CD4-positive, alpha-beta T cell treated with Interleukin-21 for 1 hour (primary cell): ENCODE measurements at places on chromosomes 3 and 15.

DNA sequence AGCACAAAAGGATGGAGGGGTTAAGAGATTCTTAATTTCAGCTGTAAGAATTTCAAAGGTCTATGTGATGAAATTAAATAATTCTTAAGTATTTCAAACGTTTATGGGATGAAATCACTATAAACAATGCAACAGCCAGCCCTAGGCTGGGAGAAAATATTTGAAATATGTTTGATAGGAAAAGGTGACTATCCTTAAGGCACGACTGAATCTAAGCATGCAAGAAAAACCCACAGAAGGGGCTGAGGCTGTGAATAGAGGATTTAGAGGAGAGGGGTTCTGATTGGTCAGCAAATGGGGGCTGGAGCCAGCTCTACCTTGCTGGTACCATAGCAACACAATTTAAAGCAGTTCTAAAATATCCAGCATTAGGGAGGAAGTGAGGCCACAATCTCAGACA is 220.8 kb upstream of the ATP10A start:
- DNase-seq, result no peak

DNA sequence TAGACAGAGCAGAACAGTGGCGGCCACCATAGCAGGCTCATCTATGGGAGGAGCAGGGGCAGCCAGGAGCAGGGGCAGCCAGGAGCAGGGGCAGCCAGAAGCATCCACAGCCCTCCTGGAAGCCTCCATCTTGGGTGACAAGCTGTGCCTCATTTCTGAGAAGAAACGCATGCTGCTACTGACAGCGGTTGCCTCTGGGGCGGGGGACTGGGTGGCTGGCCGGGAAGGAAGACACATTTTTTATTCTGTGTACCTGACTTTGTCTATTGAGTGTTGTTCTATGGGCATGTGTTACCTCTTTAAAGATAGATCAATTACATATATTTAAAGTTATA is 71.5 kb upstream of the KLF13 start:
- no peak for DNase-seq

GRCh38 chr3:141777957-141778813 is 15.0 kb downstream of the GRK7 start:
- no peak for DNase-seq

DNA sequence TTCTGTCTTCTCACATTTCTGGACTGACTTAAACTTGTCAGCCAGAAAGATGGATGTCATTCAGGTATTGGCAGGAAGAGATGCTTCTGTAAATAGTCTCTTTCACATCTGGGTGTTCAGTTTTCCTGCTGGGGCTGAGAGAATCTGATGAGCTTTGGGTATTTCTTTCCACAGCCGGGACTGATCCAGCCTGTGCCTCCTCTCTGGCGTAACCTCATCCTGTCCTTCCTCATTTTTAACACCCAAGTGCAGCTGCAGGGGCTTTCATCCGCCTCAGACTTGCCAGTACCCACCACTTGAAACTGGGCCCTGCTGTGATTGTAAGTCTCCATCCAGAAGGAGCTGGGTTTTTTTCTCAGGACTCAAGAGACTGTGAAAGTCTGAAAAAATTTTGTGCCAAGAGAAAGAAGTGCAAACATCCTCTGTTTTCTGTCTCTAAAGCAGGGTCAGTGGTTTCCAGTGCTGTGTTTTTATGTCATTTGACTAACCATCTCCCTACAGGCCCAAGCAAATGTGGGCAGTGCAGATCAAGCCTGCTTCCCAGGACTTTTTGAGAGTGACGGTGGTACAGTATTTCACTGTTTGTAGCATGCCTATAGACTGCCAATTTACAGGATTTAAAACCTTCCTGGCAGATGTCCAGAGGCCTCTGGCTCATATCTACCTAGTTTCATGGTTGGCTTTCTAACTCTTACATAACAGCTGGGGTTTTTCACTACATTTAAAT is 342.7 kb downstream of the PTPRG start:
- no peak for DNase-seq

DNA sequence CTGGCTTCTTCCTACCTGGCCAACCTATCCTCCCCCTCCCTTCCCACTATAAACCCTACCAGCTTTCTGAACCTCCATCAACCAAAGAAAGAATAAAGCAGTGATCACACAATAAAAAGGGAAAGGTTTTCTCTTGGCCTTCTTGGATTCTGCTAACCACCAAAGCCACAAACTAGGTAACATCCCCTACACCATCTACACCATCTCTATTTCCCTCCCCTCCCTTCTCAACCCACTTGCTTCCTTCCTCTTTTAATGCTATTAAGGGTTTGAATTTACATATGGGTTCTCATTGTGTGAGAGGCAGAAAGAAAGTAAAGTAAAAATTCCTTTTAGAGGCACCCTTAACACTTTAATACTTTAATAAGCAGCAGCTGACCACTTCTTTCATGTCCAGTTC is 25.8 kb upstream of the RSL24D1 start:
- DNase-seq, result peak; percentile 47

- DNase-seq, result no peak
Measured at GRCh38 chr15:40928821-40929659, at the start of gene DLL4. TSS of gene DLL4 (plus strand) at chr15:40929340. CDS start at chr15:40929669, 329 bp downstream.

DNA sequence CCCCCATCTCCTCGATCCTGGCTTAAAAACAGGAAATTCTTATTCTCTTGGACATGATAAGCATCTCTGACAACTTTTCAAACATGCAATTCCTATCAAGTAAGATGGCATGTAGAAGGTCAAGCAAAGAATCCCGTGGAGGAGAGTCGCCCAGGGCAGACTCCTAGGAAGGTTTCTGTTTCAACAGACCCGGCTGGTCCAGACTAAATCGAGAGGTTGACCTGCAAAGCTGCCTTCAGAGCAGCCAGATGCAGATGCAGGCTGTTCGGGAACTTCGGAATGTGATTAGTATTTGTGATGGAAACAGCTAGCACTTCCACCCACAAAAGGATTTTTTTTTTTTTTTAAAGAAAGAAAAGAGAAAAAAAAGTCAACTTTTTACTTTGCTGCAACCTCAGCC is 216.8 kb downstream of the NR1D2 start:
- no peak for DNase-seq

- no peak for DNase-seq
Measured at GRCh38 chr3:197369545-197369944, 71.1 kb upstream of the DLG1 start.

- no peak for DNase-seq
Measured at GRCh38 chr3:189404024-189404423, 227.2 kb upstream of the TP63 start.

GRCh38 chr3:172622916-172623700 is 87.8 kb downstream of the NCEH1 start:
- DNase-seq, result peak; percentile 53

DNA sequence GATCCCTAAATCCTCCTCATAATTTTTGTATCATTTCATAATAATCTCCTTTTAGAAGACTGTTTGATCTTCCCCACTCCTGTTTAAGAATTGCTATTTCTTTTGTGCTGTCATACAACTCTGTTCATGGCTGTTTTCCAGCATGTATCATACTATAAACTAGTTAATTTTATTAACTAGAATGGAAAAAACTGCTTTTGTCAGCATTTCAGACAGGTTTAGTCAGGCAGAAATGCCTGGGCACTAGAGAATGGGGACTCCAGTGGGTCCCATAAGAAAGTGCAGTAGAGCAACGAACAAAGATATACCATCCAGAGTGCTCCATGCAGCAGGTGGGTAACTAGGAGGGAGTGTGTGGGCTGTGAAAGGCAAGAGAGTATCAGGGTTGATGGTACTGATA is 523.9 kb downstream of the PLOD2 start:
- no peak for DNase-seq

GRCh38 chr3:64144241-64144900 is 80.9 kb downstream of the PRICKLE2 start:
- DNase-seq, result no peak

GRCh38 chr15:78811124-78811824 is at the start of gene ADAMTS7:
TSS of gene ADAMTS7 (minus strand) at chr15:78811464. CDS start at chr15:78811220, 244 bp downstream.
- peak; percentile 41 for DNase-seq

DNA sequence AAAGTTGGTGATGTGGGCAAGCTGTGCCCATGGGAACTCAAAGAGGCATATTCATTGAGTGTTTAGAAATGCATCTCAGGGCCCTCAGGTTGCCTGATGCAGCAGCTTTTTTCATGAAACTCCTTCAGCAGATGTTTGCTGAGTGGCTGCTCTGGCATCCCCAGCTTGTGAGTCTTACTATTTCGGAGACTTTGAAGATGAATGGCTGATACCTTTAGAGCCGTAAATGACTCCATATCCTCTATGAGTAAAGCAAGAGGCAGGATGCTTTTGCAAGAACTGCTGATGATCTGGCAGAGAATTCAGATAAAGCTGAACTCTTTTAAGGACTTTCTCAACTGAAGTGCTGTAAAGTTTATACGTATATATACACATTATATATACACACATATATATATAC is 384.3 kb downstream of the CACNA2D3 start:
- DNase-seq, result no peak

DNA sequence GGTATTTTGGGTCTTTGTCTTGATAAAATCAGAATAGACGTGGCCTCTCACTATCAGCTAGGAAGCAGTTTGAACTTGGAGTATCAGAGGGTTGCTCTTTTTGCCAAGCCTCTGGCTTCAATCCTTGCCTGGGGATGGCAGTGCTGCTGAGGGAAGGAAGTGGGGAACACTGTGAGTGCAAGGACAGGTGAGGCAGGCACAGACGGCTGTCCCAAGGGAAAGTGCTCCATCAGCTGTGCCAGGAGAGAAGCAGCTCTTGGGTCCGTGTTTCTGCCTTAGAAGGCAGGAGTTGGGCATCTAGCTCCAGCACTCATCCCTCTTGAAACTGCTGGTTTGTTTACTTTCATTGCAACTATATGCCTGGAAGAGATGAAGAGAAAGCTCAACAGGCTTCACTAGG is 33.2 kb downstream of the PML start:
- no peak for DNase-seq

- DNase-seq, result peak; percentile 28
Measured at GRCh38 chr3:196942915-196943277, 568 bp upstream of the NCBP2 start.
